Activated T-cell treated with anti-CD3 and anti-CD28 coated beads for 48 hours (primary cell): ENCODE measurements at places on chromosomes 5 and 9.

DNA sequence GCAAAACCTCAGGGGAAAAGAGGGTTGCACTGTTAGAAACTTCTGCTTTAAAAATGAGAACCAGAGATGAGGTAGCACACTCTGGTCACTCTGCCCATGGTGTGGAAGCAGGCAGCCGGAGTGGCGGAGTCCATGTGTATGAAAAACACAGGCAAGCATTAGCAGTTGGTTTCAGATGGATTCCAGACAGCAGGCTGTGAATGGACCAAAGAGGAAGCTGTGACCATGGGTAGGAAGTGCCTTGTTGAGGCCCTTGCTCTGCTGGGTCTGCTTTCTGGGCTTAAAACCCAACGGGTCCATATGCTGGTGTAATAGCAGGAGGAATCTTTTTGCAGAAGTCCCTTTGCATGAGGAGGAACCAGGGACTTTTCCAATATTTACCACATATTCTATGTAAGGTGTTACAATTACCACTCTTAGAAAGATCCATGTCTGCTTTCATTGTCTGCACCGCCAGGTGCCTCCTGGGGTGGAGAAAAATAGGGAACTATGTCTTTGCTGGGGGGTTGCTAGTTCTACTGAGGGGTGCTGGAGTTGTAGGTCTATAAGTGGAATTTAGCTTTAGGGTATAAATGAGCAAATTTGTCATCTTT, 77.0 kb downstream of the ANKRD55 start:
- DNase-seq: no peak

DNA sequence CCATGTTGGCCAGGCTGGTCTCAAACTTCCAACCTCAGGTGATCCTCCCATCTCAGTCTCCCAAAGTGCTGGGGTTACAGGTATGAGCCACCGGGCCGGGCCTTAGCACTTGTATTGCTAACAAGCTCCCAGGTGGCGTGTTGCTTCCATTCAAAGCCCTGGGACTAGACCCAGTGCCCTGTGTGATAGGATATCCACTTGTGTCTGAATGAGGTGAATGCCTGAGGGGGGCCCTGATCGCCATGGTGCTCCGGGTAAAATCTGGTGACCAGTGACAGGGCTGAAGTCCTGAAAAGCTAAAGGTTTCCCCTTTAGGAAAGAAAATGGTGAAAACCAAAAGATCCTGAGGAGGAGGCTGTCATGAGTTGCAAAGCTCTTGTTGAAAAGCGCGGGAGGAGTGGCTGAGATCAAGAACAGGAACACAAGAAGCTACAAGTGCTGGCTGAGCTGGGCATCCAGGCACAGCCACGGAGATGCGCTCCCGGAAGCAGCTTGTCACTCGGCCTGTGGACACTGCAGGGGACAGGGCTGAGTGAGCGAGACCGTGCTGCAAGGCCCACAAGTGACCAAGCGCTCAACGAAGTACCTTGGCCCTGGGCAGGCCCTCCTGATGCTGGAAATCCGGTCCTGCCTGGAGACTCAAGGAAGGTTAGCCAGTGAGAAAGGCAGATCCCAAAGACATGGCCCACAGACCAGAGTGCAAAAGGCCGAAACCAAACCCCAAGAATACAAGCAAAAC, 39.8 kb upstream of the NXNL2 start:
- DNase-seq: no peak

- DNase-seq: no peak
These were observed 232.8 kb downstream of the NR2F1-AS1 start for GRCh38 chr5:93348231-93348630.

DNA sequence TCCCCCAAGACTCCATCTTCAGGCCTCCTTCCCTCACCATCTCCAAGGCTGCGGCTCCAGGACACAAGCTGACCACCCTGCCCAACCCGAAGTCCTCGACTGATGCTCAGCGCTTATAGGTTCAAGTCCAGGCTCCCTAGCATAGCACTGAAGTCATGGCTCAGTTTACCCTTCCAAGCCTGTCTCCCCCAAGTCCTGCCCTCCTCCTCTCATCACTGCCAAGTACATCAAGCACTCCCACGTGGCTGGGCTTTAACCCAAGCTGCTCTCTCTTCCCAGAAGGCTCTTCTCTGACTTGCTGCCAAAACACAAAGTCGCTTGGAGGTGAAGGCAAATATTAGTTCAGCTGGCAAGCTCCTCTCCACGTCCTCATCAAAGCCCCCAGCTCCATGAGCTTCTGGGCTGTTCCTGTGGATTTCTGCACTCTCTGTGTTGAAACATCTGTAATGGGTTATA, 22.1 kb upstream of the MARCHF6 start:
- no peak for DNase-seq

DNA sequence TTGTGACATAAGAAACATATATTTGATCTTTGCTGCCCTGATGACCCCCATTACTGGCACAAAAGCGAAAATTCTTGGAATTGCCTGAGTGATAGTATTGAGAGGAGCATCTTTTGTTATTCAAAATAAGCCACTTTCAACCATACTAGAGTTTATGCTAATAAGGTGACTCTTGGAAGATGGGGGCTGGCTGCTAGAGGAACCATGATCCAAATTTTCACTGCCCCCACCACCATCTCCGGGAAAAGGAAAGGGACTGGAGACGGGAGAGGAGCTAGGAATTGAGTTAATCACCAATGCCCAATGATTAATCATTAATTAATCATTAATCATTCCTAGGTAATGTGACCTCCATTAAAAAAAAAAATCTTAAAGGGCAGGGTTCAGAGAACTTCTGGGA, 25.6 kb downstream of the FBXW11 start:
- no peak for DNase-seq

DNA sequence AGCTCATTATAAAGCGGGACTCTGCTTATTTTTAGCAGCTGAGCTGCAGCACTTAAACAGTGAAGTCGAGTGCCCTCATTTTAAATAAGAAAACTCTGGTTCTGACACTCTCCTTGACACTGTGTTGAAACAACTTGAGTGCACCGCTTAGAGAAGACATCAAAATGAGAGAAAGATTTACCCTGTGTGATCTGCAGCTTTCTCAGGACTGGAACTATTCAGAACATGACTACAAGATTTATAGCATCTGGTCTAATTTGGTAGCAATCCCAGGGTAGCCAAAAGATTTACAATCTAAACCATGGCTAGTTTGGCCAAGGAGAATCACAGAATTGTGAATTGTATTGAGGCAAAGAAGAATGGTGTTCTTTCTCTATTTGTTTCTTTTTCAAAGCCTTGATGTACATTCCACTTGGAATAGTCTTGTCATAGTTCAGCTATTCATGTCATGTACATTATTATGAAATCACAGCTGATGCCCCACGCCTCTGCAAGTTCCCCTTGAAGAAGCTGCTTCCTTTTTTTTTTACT, 38.7 kb downstream of the PLEKHG4B start:
- no peak for DNase-seq

DNA sequence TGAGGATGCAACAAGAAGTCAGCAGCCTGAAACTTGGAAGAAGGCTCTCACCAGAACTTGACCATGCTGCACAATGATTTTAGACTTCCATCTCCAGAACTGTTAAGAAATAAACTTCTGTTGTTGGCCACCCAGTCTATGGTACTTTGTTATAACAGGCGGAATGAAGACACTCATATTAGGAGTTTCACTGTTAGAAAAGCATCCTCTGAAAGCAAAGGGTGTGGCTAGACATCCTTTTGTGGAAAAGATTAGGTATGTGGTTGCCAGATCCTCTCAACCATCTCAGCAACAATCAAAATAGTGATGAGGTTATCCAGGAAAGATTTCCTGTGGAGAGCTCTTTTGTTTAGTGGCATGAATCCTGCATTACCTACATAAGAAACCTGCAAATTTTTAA, 20.7 kb downstream of the ITGA2 start:
- no peak for DNase-seq

DNA sequence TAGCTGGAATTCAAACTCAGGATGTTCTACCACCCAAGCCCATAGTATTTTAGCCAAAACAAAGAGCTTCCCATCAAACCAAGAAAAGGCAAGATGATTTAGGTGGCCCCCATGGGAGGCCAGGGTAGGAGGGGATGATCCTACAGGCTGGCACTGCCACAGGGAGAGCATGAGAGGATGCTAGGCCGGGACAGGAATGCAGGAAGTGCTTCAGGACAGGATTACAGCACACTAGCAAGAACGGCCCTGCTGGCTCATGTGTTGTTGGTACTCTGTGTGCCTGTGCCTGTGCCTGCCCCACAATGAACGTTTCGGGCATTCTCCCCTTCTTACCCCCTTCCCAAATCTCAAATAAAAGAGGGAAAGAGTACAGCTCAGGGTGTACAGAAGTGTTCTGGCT, 110.7 kb upstream of the TRIM32 start:
- no peak for DNase-seq

DNA sequence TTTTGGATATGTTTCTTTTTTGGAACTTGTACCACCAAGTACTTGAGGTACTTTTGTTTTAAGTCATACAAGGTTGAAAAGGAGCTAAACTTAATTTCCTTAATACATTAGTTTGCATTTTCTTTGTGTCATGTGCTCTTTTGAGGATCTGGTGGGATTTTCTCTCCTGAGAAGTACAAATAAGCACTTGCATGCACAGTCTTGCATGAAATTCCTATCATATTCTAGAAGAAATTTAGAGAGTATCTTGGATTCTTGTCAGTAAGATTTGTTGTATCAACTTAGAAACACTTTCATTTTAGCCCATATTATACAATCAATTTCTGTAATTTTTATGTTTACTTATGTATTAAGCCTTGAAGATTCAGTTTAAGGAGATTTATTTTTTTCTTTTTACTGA, 64.9 kb downstream of the CCNH start:
- DNase-seq: no peak

GRCh38 chr9:114899461-114899860, 30.9 kb downstream of the TNFSF8 start:
- DNase-seq: no peak
